RPMI7951 (cell line): ENCODE measurements at places on chromosomes 5 and 9. TPM values are rescaled to one million over a fixed set of nuclear protein-coding genes. Genes with fewer than 3 reads are reported as not detected.

DNA sequence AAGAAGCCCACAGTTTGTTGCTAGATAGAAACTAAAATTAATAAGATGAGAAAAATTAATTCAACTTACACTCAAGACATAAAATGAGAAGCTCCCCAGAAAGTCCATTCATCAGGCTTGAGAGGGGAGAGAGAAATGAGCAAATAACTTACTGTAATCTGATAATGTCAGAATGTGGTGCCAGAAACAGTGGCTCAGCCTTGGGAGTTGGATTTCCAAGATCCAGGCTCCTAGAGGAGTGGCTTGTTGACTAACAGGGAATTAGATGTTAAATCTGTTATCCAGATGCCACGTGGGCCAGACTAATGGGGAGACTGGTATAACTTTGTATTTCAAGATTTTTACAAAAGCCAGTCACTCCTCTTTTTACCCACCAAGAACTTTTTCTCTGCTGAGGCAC lies 458.2 kb downstream of the GADD45G start:
- DNase-seq: no peak

- DNase-seq: no peak
Observed at GRCh38 chr9:3385871-3386270, 139.9 kb downstream of the RFX3 start.

DNA sequence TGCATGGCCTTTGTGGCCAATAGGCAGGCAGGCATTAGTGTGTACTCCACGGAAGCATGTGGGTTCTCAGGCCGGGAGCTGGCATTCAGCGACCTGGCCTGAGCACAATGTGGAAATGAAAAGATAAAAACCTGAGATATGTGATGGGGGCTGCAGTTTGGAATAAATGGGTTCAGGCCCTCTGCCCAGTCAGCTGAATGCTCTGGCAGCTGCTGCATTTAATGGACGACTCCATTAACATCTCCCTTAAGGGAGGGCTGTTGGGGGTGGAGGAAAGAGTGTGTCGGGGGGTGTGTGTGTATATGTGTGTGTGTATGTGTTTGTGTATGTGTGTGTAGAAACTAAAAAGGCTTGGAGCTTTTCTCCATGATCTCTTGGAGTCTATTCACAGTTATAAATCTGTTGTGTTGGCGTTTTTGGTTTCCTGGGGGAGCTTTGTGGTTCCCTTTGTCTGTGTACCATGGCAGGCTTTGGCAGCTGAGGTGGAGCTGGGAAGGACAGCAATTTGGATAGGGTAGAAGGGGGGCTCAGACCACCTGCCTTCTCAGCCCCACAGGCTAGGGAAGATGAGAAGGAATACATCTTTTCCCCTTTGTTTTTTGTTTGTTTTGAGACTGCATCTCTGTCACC lies 27.3 kb upstream of the HSPA9 start:
- no peak for DNase-seq

GRCh38 chr9:89595646-89596045 lies 9.2 kb upstream of the GADD45G start:
- no peak for DNase-seq

The ARID3C gene
- not detected in 2 replicates for total RNA-seq

- DNase-seq: no peak
Observed at GRCh38 chr5:158303275-158303674, 444.3 kb upstream of the CLINT1 start.

The GMCL2 gene
- total RNA-seq: not detected in 2 replicates

The PCYOX1L gene
- total RNA-seq: 3.4 and 6.2 TPM in 2 replicates

- no peak for DNase-seq
Observed at GRCh38 chr5:38790891-38791290, 54.9 kb upstream of the OSMR start.

GRCh38 chr9:101437806-101438232 lies 2.2 kb upstream of the ALDOB start:
- DNase-seq: no peak

DNA sequence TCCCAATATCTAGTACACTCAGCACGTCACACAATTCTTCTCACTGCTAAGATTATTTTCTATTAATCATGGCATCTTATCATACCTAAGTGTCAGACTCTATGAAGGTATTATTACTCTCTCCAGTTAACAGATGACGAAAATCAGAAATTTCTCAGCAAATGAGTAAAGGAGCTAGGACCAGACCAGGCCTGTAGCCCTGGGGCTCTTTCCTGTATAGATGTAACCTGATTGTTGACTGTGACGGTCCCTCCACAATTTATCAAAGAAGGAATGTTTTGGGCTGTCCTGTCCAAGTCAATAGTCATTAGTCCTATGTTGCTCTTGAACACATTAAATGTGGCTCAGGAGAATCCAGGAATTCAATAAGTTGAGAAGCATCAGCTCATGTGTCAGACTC lies 106.2 kb downstream of the ST8SIA4 start:
- DNase-seq: no peak

DNA sequence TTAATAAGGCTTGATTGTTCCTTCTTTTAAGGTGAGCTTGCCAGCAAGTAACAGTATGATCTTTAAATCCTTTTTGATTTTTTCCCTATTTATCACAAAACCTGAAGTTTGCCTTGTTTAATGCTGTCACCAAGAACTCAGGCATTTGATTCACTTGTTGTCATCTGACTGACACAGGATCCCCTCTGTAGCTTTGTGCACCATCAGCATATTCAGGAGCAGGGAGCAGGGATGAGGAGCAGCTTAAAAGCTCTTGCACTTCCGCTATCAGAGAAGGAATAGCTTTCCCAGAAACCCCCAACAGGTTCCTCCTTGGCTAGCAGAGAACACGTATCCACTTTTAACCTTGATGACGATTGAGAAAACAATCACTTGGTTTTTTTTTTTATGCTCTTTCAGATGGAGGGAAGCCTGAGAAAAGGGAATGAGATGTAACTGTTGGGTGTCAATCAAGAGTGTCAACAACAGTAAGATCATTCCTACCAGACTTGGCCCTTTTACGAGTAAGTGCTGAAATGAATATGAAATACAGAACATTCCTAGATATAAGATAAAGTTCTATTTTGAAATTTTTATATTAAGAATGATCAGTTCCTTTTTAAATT lies 433.1 kb upstream of the CDH18 start:
- DNase-seq: no peak

The ANKRD18A gene
- not detected in 2 replicates for total RNA-seq
